ENCODE measurements at places on chromosomes 12 and 14. TPM values are rescaled to one million over a fixed set of nuclear protein-coding genes. Genes with fewer than 3 reads are reported as not detected.

- DNase-seq = no peak
Observed at GRCh38 chr14:67421356-67422224, 9.6 kb upstream of the PLEK2 start.

- DNase-seq = no peak
Observed at GRCh38 chr14:57609192-57610075, 115.8 kb upstream of the CCDC198 start.

GRCh38 chr14:70635971-70636595, 5.6 kb upstream of the TTC9 start:
- DNase-seq = no peak

GRCh38 chr14:65483647-65484046, 71.1 kb downstream of the FUT8 start:
- DNase-seq = no peak

DNA sequence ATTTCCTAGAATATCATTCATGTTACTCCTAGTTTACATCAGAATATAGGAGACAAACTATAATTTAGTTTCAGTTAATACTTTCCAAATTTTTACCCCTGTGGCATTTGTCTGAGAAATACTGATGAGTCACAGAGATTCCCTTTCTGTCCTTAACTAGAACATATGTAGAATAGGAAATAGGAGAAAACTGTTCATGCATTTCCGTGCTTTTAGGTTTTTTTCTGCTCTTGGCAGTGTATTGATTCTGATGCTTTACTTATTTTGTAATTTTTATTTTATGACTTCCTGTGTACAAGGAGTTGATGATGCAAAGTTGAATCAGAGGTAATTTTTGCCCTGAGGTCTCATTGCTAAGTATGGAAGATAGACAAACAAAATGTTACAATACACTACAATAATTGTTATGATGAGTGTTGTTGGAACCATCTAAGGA, 23.0 kb downstream of the MNAT1 start:
- DNase-seq = no peak

- no peak for DNase-seq
Observed at GRCh38 chr14:68309616-68310015, 483.3 kb downstream of the ZFP36L1 start.

DNA sequence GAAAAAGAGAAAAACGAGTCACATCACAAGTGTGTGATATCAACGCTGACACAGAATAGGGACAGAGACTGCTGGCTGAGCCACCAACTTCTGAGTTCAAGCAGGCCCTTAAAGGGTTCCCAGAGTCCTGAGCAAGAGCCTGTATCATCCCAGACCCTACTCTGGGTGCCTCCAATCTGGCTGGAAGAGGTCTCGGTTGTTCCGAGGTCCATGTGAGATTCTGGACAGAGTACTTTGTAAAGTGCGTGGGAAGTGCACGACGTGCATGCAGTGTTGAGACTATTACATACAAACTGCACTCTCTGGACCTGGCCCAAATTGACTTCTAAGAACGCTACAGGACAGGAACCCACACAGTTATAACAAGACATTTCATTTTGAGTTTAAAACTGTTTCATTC, 40.6 kb downstream of the MOK start:
- DNase-seq = no peak

- no peak for DNase-seq
Observed at GRCh38 chr14:74804219-74804825, 41.2 kb downstream of the YLPM1 start.

PRORP gene
- 15.4 TPM for total RNA-seq

Data from skin of body (tissue), 3 donors.